ENCODE measurements at places on chromosomes 6 and 20. TPM values are rescaled to one million over a fixed set of nuclear protein-coding genes. Genes with fewer than 3 reads are reported as not detected.

The UBE2V1 gene
- 43.3 TPM for total RNA-seq

GRCh38 chr20:57062696-57063270 lies 203.7 kb downstream of the BMP7 start:
- no peak overlapping the region for H3K4me3 ChIP-seq
- H3K27me3 ChIP-seq: peaks cover 40% of the 10 kb centered on the region
- no peaks in the 10 kb centered on the region for H3K36me3 ChIP-seq

The KIAA0408 gene
- 17.6 TPM for total RNA-seq

DNA sequence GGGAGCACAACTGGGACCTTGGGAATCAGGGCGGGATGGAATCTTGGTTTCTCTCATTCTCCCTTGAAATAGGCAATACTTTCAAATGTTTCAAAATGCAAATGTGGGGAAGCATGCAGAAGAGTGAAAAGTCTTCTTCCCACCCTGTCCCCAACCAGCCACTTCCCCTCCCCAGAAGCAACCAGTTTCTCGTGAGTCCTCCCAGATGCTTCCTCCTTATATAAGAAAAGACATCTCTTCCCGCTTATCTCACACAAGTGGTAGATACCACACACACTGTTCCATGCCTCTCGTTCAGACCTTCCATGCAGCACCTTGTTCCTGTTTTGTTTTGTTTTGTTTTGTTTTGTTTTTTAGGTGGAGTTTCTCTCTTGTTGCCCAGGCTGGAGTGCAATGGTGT lies 25.1 kb downstream of the HCK start:
- no peaks in the 10 kb centered on the region for H3K36me3 ChIP-seq
- no peaks in the 10 kb centered on the region for H3K4me1 ChIP-seq
- no peak overlapping the region for H3K4me3 ChIP-seq
- peak; percentile 50 for DNase-seq

DNA sequence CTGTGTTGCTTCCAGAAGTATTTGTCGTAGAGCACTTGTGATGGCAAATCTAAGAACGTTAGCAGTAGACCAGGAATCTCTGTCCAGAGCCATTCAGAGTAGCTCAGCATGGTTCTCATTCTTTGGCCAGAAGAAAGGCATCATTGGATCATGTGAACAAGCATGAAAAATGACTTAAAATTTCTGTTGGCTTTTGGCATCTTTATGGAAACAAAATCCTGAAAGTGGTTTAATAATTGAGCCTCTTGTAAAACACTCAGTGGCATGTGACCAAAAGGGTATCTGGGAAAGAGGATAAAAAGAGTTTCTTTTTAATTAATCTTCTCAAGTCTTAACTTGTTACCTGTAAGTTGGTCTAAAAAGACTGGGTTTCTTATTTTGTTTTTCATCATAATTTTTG lies 55.2 kb downstream of the PTPN1 start:
- H3K27ac ChIP-seq: no peak overlapping the region
- no peak overlapping the region for H3K4me3 ChIP-seq
- no peaks in the 10 kb centered on the region for H3K27me3 ChIP-seq
- H3K36me3 ChIP-seq: peaks cover 52% of the 10 kb centered on the region

DNA sequence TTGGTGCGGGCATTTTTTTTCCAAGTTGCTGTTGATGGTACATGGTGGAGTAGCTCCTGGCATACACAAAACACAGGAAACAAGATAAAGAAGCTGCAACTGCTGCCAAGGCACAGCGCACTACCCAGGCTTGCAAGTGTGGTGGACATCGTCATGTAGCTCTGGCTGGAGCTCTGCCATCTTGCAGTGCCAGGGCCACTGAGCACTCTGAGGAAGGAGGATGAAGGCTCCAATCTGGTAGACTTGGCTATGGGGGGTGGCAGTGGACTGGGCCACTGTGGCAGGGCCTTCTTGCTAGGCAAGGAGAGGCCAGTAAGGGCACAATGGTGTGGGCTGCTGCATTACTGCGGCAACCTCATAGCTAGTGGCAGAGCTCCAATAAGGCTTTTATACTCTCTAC lies 263.5 kb downstream of the CENPW start:
- H3K27ac ChIP-seq: no peak overlapping the region
- H3K36me3 ChIP-seq: no peaks in the 10 kb centered on the region
- H3K4me3 ChIP-seq: no peak overlapping the region
- H3K4me1 ChIP-seq: no peaks in the 10 kb centered on the region

- peaks cover 20% of the 10 kb centered on the region for H3K4me1 ChIP-seq
- H3K36me3 ChIP-seq: no peaks in the 10 kb centered on the region
- H3K27ac ChIP-seq: no peak overlapping the region
- H3K4me3 ChIP-seq: no peak overlapping the region
These were observed 52.0 kb upstream of the FYN start for GRCh38 chr6:111925296-111925695.

GRCh38 chr6:23086100-23086499 lies 516.7 kb downstream of the HDGFL1 start:
- no peaks in the 10 kb centered on the region for H3K27me3 ChIP-seq
- no peak overlapping the region for H3K4me3 ChIP-seq
- H3K27ac ChIP-seq: no peak overlapping the region

The ULBP2 gene
- 0.27 TPM for total RNA-seq

DNA sequence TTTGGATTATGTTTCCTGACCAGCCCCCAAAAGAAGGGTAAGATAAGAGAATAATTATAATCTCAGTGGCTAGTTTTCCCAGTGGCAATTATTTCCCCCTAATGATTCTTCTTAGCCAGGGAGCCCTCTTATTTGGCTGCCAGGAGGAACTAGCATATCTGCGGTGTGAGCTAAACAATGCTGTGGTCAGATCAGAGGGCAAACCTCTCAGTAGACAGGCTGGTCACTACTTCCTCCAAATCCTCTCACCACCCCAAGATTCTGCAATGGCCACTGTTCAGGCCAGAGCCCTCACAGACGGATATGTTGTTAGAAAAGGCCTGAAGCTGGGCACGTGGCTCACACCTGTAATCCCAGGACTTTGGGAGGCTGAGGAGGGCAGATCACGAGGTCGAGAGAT lies 273.4 kb upstream of the SASH1 start:
- no peak for DNase-seq
- no peak overlapping the region for H3K4me3 ChIP-seq
- H3K36me3 ChIP-seq: no peaks in the 10 kb centered on the region
- no peaks in the 10 kb centered on the region for H3K27me3 ChIP-seq

- DNase-seq: peak; percentile 29
- H3K27ac ChIP-seq: no peak overlapping the region
These were observed 199.1 kb downstream of the SCP2D1 start for GRCh38 chr20:19012676-19013075.

GRCh38 chr6:39777661-39778060 lies 14.5 kb upstream of the DAAM2 start:
- no peak overlapping the region for H3K4me3 ChIP-seq
- H3K36me3 ChIP-seq: no peaks in the 10 kb centered on the region
- no peak overlapping the region for H3K27ac ChIP-seq
- no peak for DNase-seq

DNA sequence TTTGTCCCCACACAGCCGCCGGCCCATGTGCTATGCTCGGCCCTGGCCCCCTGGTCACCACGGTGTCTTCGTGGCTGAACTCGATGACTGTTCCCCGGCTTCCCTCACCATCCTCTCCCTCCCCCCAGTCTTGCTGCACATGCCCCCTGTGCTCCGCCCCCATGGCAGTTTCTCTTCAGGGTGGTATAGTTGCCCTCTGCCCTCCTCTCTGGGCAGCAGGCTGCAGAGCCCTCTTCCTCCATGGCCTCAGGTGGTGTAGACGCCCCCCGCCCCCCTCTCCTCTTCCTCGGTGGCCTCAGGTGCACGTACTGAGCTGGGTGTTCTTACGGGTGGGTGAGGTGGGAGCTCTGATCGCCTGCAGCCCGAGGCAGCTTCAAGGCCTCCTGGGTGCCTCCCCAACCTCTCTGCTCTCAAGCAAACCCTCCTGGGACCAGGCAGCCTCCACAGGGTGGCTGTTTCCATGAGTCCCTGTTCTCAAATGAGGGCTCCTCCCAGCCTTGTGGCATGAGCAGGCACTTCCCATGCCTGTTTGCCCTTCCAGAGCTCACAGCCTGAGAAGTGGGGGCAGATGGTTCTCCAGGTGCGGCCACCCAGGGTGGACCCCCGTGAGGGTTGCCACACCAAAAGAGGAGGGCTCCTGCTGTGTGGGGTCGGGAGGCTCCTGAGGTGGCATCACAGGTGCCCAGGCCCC lies 24.8 kb downstream of the COL20A1 start:
- no peak for DNase-seq
- H3K36me3 ChIP-seq: no peaks in the 10 kb centered on the region
- H3K27me3 ChIP-seq: no peaks in the 10 kb centered on the region
- H3K4me1 ChIP-seq: peaks cover 39% of the 10 kb centered on the region
- H3K4me3 ChIP-seq: no peak overlapping the region

The DNAH8 gene
- 2.2 TPM for total RNA-seq

DNA sequence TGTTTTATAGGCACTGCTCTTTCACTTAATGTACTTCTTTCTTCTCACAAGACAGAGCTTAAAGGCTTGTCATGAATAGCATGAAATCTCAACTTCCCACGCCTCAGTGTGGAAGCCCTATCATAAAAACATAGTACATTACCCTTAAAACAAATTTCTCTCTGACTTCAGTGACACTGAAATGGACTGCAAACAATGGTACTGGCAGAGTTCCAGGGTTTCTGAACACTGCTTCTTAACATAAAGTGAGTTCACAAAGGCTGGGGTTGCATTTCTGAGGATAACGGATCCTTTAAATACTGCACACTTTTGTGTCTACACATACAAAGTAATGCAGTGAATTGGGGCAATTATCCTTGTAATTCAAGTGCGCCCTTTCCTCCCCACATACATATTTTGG lies 32.3 kb upstream of the PLEKHG1 start:
- peaks cover 5% of the 10 kb centered on the region for H3K4me1 ChIP-seq
- H3K27ac ChIP-seq: no peak overlapping the region
- H3K27me3 ChIP-seq: no peaks in the 10 kb centered on the region
- H3K36me3 ChIP-seq: no peaks in the 10 kb centered on the region

The CTAGE9 gene
- not detected for total RNA-seq

The RAB23 gene
- total RNA-seq: 19.6 TPM

DNA sequence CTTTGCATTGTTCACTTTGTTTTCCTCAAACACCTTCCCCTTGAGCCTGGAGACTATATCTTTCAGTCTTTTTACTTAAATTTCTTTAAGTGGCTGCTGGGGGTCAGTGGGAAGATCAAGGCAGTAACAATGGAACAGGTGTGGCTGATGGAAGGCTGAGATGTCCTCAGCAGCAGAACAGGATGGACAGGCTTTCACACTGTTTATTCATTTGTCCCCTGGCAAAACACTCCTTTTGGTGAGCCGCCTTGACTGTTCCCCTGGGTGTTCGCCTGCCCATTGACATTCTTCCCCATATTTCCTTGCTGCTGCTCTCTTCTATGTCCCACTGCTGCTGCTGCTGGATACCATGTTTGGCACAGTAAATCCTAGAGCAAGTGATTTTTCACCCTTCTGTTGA lies 38.1 kb downstream of the RNF144B start:
- no peaks in the 10 kb centered on the region for H3K36me3 ChIP-seq
- no peaks in the 10 kb centered on the region for H3K4me1 ChIP-seq
- no peak overlapping the region for H3K4me3 ChIP-seq
- no peak for DNase-seq

The MCCD1 gene
- total RNA-seq: not detected

The TBC1D20 gene
- total RNA-seq: 23.6 TPM

DNA sequence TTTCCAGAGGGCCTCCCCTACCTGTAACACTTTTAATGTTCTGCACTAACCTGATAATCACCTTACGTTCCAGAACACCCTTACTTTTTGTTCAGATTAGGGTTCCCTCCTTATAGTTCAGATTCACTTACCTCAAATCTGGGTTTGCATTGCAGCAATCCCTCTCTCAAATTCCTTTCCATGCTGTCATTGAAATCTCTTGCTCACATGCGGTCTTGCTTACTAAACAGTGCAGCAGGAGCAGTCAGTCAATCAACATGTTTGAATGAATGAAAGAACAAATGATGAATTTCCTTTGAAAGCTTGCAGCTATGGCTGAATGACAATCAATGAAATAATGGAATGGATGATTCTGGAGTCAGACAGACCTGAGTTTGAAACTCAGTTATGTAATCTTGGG lies 200.1 kb downstream of the HIVEP2 start:
- H3K27me3 ChIP-seq: no peaks in the 10 kb centered on the region
- no peak overlapping the region for H3K27ac ChIP-seq
- no peaks in the 10 kb centered on the region for H3K36me3 ChIP-seq
- no peak for DNase-seq
- H3K4me3 ChIP-seq: no peak overlapping the region
- no peaks in the 10 kb centered on the region for H3K4me1 ChIP-seq

DNA sequence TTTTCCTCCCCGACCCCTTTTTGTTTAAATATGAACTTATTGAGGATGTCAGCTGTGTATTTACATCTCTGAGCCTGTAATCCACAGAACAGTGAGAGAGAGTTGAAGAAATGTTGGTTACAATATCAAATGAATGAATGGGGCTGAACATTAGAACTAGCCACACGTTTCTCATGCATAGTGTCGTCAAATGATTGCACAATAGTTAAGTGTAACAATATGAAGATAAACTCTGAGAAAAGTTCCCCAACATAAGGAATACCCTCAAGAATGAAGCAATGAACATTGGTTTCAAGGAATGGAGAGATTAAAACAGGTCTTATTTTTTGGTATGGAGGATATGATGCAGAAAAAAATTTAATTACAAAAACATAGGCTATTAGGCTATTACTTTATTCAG lies 100.5 kb upstream of the DTNBP1 start:
- H3K27me3 ChIP-seq: no peaks in the 10 kb centered on the region
- H3K4me3 ChIP-seq: no peak overlapping the region
- no peak for DNase-seq
- peaks cover 5% of the 10 kb centered on the region for H3K4me1 ChIP-seq
- no peaks in the 10 kb centered on the region for H3K36me3 ChIP-seq

DNA sequence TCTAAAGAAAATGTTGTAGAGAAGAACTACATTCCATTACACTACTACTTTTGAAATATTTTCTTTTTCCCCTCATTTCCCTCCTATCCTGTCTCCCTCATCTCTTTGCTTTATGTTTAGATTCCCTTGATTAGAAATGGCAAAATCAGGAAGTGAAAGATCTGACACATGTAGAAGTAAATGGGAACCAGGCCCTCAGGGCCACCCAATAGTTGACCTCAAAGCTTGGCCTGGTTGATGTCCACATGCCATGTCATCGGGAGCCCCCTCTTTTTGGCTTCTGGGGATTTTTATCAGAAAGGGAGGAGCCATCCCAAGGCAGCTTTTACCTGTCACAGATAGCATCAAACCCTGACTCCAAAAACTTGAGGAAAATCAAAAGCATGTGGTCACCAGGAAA lies 168.3 kb upstream of the ECI2 start:
- H3K27me3 ChIP-seq: no peaks in the 10 kb centered on the region
- H3K36me3 ChIP-seq: no peaks in the 10 kb centered on the region
- H3K27ac ChIP-seq: no peak overlapping the region
- H3K4me1 ChIP-seq: peaks cover 5% of the 10 kb centered on the region
- H3K4me3 ChIP-seq: no peak overlapping the region

GRCh38 chr6:40307712-40308111 lies 279.5 kb downstream of the LRFN2 start:
- H3K36me3 ChIP-seq: no peaks in the 10 kb centered on the region
- no peak overlapping the region for H3K27ac ChIP-seq
- peaks cover 9% of the 10 kb centered on the region for H3K27me3 ChIP-seq
- H3K4me1 ChIP-seq: peaks cover 9% of the 10 kb centered on the region
- no peak overlapping the region for H3K4me3 ChIP-seq

The MAFB gene
- total RNA-seq: 6.3 TPM

The BMP5 gene
- 17.6 TPM for total RNA-seq

The TREML1 gene
- 0.18 TPM for total RNA-seq

- no peaks in the 10 kb centered on the region for H3K27me3 ChIP-seq
- DNase-seq: no peak
- H3K27ac ChIP-seq: no peak overlapping the region
- no peak overlapping the region for H3K4me3 ChIP-seq
These were observed 221.7 kb downstream of the ARHGAP18 start for GRCh38 chr6:129488313-129488712.

- no peaks in the 10 kb centered on the region for H3K27me3 ChIP-seq
- H3K27ac ChIP-seq: no peak overlapping the region
- no peaks in the 10 kb centered on the region for H3K36me3 ChIP-seq
- DNase-seq: peak; percentile 15
- H3K4me1 ChIP-seq: peaks cover 2% of the 10 kb centered on the region
These were observed 156.1 kb downstream of the UBE3D start for GRCh38 chr6:82909551-82909950.
